Kasumi-1 (cell line): ENCODE measurements at places on chromosomes 2 and 18.
A peak's percentile ranks its signal among the peaks of the same experiment; 100 is the strongest.

DNA sequence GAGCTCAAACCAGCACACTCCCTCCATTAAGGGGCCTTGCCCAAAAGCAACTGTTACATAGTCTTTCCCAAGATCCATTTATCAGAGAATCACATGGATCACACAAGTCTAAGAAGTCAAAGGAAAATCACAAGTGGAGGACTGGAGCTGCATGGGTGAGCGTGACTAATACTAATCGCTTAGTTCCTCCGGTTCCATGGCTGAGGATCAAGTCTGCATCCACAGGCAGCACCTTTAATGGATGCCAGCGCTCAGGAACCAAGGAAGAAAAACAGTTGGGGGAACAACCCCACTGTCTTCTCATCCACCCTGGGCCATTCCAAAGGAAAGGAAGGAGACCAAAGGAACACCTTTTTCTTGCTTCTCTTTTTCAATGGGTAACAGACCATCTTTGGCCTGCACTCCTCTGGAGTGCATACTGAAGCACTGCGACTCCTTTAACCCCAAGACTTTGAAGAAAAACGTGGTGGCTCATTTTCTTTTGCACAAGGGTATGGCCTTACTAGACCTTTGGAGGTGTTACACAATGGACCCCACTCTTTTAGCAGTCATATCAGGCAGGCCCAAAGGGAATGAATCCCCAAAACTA, 9.2 kb upstream of the WDR33 start:
- DNase-seq, result no peak

GRCh38 chr2:140641163-140641562, 1489.7 kb downstream of the LRP1B start:
- DNase-seq, result no peak

GRCh38 chr2:166792808-166793207, 95.5 kb upstream of the XIRP2 start:
- DNase-seq, result no peak

- no peak for DNase-seq
Observed at GRCh38 chr2:7020059-7020458, 102.8 kb downstream of the RNF144A start.

DNA sequence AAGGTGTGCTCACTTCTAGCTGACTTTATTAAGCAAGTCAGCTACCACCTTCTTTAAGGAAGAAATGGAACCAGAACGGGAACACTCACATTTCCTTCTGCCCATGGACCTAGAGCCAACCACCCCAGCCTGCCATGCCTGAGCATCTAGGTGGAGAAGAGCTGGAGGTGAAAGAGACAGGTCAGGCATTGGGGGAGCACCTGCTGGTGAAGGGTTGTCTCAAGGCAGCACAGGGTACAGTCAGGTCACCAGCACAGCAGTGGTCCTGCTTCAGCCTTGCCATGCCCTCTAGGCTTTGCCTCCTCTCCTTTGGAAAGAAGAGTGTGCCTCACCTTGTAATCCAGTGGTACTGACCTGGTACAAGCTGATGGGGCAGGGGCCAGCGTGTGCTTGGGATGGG, 107.9 kb downstream of the KCNF1 start:
- no peak for DNase-seq

GRCh38 chr2:41782306-41783158, 265.3 kb upstream of the PKDCC start:
- DNase-seq, result peak; percentile 18

DNA sequence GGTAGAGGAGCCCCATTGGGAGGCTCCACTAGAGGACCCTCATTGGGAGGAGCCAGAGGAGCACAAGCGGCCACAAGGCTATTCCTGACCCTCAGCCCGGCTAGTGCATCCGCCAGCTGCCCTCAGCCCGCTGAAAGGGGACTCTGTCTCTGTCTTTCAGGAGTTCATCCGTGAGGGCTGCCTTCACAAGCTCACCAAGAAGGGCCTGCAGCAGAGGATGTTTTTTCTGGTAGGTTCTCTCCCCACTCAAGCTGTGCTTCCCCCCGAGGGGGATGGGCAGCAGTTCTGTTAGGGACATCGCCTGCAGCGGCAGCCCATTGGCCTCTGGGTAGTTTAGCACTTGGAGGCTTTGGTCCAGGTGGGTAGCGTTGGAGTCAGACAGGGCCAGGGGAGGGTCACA, 25.1 kb downstream of the STK25 start:
- no peak for DNase-seq

DNA sequence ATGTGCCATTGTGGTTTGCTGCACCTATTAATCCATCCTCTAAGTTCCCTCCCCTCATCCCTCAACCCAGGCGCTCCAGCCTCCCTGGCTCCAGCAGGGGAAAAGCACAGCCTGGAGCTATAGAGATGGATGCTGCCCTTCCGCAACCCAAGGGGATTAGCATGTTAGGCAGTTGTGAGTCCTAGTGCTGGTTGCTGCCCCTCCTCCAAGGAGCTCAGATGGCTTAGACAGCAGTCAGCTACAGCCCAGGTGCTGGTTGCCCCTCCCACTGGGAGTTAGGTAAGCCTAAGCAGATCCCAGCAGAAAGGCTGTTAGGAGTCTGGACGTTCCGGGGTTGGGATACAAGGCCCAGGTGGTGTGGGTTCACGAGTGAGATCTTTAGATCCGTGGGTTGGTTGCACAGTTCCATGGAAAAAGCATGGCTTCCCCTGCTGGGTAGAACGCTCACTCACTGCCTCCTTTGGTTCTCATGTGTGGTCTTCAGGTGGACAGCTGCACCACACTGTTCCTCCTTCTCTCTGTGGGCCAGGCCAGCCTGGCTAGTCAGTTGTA, 446.1 kb downstream of the ZNF804A start:
- no peak for DNase-seq

- no peak for DNase-seq
Observed at GRCh38 chr2:12424219-12424618, 292.5 kb upstream of the TRIB2 start.

GRCh38 chr18:36461551-36461987, 164.1 kb downstream of the FHOD3 start:
- no peak for DNase-seq

DNA sequence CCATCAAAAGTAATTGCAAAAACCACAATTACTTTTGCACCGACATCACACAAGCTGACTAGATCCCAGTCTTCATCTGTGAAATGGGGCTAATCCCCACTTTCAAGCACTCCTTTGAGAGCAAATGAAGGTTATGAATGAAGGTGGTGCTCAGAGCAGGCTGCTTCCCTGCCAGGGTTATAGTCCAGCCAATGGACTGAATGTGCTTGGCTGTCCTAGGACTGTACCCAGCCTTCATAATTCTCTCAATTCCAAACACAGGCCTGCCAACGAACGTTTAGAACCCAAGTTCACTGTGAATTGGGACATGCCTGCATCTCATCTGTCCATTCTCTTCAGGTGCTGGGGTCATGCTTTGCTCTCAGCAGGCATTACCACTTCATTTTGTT, 27.8 kb upstream of the ICOS start:
- DNase-seq, result no peak

DNA sequence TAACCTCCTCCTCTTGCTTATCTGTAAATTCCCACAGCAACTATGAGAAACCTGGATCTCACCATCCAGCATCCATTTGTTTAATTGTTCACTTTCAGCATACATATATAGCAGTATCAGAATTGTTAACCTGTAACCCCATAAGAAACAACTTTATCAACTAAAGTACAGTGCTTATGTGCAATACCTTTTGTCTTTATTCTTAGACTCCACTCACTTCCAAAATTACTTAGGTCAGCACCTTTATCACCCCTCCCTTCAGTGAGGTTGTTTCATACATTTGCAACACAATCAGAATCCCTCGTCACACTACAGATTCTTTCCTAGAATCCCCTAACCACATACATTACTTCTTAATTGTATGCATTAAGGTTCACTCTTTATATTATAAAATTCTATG, 225.9 kb upstream of the NCKAP5 start:
- no peak for DNase-seq

GRCh38 chr2:9650119-9650821, 19.5 kb upstream of the YWHAQ start:
- DNase-seq, result no peak

- DNase-seq, result no peak
Observed at GRCh38 chr18:64208516-64208915, 59.6 kb upstream of the LINC00305 start.

DNA sequence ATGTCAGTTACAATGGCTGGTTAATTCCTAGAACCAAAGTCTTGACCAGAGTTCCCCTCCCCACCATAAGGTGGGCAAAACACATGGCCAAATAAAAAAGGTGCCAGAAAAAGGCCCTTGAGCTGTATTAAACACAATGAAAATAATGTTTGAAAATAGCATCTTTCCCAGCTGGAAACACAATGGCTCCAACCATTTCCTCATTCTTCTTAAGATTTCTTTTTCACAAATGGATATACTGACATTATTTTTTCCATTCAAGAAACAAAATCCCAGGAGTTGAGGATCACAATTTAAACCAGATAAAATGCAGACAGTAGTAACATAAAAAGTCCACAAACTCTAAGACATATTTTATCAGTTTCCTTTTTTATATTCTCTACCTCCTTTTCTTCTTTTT, 143.8 kb downstream of the EXOC6B start:
- no peak for DNase-seq

DNA sequence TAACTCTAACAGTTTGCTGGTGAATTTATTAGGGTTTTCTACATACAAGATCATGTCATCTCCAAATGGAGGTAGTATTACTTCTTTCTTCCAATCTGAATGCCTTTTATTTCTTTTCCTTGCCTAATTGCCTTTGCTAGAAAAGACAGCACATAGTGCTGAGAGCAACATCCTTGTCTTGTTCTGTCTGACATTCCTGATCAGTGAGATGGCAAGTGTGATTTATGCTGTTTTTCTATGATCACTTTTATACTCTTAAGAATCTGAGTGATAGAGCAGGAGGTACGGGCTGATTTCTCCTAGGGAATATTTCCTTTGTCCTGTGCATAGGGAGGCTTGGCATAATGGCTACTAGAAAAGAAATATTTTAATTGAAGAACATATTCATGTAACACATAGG, 17.3 kb downstream of the LYPD6B start:
- no peak for DNase-seq

DNA sequence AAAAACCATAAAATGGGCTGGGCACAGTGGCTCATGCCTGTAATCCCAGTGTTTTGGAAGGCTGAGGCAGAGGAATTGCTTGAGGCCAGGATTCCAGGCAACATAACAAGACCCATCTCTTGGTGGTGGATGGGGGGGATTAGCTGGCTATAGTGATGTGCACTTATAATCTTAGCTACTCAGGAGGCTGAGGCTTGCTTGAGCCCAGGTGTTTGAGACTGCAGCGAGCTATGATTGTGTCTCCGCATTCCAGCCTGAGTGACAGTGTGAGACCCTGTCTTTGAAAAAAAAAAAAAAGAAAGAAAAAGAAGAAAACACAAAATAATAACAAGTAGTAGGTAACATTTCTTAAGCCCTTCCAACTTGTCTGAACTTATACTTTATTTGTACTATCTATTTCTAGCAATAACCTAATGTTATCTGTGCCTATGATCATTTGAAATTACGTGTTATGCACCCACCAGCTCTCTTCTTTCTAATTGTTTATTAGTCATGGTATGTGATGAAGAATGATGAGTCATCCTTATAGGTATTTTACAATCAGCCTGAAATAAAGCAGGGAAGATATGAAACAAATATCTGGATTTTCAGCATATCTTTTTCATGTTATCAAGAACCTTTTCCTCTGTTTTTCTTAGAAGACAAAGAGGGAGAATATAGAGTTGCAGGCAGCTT, 129.3 kb upstream of the UNC80 start:
- no peak for DNase-seq

DNA sequence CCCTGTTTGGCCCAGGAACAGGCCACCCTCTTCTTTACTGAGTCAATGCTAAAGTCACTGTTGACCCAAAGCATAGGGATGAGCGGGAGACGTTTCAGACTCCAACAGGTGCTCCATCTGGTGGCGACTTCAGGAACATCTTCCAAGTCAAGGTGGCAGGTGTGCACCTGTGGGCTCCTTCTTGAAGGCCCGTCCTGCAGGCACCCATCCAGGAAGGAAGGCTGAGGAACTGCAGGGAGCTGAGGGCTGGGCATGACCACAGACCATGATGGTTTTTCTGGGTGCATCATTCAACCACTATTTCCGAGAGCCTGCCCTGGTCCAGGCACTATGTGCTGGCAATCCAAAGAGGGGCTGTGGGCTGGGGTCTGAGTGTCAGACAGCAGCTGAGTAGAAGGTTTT, 142.8 kb downstream of the NDUFA10 start:
- peak; percentile 5 for DNase-seq

DNA sequence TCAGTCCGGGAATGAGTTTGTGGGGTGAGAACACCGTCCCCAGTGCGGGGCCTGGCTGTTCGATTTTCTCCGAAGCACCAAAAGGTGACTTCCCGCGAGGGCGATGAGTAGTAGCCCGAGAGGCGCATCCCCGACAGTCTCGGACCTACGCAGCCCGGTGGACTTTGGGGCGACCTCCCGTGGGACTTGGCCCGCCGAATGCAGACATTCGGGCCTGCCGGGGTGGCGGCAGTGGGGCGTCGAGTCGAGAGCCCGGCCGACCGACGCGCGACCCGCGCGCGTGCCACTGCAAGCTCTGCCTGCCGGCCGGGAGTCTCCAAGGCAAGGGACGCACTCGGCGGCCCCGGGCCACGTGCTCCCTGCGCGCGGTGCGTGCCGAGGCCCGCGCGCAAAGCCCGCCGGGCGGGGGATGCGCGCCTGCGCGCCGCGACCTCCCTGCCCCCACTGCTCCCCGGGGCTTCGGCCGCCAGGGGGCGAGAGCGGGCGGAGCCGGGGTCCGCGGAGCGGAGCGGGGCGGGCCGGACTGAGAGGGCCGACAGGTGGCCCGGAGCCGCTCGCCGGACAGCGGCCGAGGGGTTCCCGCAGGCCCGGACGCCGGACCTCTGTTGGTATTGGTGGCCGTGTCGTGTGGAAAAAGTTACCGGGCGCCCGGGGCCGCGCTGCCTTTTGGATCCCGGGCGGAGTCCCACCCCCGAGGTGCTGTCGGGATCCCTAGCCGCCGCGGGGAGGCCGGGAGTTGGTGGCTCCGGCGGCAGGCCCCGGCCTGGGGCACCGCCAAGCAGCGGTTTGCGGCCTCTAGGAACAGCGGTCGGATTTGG, 1.9 kb downstream of the PTMA start:
- no peak for DNase-seq

- DNase-seq, result no peak
Observed at GRCh38 chr2:199370150-199370780, 87.5 kb downstream of the SATB2 start.

GRCh38 chr2:48756289-48756688, 765 bp upstream of the LHCGR start:
- DNase-seq, result no peak
